ENCODE measurements at places on chromosomes 4 and X. TPM values are rescaled to one million over a fixed set of nuclear protein-coding genes. Genes with fewer than 3 reads are reported as not detected.

Gene DCAF4L1
- 0.17 TPM for total RNA-seq

Gene MAGEA2
- total RNA-seq: not detected

Gene HGFAC
- total RNA-seq: 0.21 TPM

Gene WDFY3
- total RNA-seq: 118 TPM

Data from mammary epithelial cell (primary cell).